ENCODE measurements at places on chromosomes 6 and 20.

GRCh38 chr20:8399947-8400346, 267.9 kb downstream of the PLCB1 start:
- no peak for DNase-seq

DNA sequence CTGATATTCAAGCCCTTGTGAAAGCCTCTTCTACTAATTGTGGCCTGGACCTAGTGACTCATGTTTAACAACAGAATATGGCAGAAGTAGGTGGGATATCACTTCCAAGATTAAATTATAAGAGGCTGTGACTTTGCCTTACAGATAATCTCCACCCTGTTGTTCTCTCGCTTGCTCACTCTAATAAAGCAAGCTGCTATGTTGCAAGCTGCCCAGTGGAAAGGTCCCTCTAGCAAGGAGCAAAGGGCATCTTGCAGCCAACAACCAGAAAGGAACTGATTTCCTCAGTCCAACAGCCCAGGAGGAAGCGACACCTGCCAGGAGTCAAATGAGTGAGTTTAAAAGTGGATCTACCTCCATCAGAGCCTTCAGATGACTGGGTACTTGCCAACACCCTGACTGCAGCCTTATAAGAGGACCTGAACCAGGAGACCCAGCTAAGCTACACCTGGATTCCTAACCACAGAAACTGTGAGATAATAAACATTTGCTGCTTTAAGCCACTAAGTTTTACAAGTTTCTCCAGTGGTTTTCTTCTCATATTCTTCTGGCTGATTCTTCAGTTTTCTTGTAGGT, 112.6 kb downstream of the FRK start:
- no peak for DNase-seq

DNA sequence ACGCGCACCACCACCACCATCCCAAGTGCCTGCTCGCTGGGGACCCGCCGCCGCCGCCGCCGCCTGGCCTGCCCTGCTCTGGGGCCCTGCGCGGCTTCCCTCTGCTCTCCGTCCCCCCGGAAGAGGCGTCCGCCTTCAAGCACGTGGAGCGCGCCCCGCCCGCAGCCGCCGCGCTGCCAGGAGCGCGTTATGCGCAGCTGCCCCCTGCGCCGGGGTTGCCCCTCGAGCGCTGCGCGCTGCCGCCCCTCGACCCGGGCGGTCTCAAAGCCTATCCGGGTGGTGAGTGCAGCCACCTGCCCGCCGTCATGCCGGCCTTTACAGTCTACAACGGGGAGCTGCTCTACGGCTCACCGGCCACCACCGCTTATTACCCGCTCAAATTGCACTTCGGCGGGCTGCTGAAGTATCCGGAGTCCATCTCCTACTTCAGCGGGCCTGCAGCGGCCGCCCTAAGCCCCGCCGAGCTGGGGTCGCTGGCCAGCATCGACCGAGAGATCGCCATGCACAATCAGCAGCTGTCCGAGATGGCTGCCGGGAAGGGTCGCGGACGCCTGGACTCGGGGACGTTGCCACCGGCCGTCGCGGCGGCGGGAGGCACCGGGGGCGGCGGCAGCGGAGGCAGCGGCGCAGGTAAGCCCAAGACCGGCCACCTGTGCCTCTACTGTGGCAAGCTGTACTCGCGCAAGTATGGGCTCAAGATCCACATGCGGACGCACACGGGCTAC, 7.2 kb downstream of the PRDM13 start:
- DNase-seq: peak; percentile 37

DNA sequence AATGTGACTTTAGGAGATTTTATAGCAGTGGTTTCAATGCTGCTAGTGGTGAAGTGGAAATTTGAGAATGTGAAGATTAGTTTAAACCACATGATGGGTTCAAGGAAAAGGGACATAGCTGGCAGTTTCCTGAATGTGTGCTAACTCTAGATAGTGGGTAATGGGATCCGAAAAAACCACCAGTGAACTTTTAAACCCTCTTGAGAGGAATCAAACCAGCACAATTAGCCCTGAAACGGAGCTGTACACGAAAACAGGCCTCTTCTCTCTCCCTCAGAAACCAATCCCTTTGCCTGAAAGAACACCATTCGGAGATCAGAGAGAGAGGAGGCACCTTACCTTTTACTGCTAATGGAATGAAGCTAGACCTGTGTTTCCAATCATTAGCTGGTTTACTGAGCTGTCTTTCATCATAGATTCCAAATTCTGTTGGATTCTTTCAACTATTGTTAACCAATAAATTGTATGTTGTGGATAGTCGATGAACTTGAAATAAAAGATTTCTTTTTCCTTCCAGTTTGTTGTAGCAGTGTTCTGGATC, 103.9 kb downstream of the AIG1 start:
- DNase-seq: no peak

DNA sequence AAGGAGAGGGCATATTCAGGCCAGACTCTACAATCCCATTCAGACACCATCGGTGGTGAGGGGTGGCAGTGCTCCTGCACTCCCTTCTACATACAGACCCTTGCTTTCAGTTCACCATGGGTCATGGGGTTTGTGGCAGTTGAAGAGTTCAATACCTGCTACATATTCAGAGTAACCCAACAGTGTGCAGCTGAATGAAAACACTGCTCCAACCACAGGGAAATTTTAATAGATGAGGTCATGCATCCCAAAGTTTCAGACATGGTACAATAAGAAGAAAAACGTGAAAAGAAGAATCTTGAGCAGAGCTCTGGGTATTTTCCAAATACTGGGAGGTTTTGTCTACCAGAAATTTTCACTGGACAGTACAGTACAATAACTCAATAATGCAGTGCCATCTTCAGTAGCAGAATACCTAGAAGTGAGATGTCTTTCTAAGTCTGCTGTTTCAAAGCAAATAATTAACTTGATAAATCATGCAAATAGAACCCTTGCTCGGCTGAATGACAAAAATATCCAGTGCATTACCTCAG, 162.1 kb downstream of the PTPRK start:
- no peak for DNase-seq

- peak; percentile 47 for DNase-seq
Observed at GRCh38 chr6:5851261-5851757, 155.4 kb downstream of the NRN1 start.

DNA sequence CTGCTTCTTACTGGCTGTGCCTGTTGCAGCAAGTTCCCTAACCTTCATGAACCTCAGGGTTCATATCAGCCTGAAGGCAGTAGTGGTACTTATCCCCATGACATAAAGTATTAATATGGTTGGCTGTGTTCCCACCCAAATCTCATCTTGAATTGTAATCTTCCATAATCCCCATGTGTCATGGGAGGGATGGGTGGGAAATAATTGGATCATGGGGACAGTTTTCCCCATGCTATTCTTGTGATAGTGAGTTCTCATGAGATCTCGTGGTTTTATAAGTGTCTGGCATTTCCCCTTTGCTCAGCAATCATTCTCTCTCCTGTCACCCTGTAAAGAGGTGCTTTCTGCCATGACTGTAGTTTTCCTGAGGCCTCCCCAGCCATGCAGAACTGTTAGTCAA, 61.8 kb downstream of the FAM229B start:
- DNase-seq: no peak

GRCh38 chr6:44569931-44570385, 182.5 kb downstream of the CDC5L start:
- DNase-seq: no peak

DNA sequence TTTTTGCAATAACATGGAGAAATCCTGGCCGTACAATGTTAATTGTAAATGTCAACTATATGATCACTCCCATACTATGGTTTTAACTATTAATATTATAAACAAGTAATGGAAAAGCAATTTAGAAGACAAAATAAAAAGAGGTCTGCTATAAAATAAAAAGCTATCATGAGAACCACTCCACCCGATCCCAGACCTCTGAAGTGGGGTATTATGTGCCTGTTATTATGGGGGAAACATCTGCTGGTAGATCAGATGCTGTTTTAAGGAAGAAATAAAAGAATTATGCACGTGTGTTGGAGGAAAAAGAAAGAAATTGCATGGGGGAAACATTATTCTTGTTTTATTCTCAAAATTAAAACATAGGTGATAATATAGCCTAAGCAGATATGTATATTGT, 615.7 kb upstream of the ARID1B start:
- DNase-seq: no peak

DNA sequence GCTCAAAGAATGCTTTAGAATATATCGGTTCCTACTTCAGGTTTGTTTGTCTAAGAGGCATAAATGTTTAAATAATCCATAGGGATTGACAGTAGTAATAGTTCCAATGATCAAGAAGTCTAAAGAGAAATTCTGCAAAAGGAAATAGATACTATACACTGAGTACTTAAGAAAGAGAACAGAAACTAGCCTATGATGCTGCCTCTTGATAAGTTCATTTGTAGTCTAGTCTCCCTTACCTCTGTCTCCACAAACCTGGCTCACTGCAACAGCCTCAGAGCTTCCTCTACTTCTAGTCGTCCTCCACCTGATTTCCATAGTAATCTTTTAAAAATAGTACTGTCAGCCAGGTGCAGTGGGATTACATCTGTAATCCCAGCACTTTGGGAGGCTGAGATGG, 511.8 kb downstream of the LMBRD1 start:
- DNase-seq: no peak

DNA sequence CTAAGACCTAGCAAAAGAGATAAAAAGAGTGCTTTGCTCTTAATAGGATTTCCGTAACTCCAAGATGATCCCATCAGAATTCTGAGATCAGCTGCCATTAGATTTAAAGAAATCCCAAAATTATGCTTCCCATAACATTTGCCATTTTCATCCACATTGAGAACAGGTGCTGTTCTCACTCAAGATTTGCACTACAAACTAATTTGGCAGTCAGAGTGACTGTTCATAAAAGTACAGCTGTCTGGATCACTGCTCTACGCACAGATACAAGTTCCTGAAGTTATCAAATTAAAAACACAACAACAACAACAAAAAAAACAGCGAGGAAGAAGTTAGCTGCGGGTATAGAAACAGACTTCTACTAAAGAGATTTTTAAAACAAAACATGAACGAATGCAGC, 58.1 kb downstream of the ASCC3 start:
- no peak for DNase-seq
